ENCODE measurements at places on chromosomes 6 and 20.

DNA sequence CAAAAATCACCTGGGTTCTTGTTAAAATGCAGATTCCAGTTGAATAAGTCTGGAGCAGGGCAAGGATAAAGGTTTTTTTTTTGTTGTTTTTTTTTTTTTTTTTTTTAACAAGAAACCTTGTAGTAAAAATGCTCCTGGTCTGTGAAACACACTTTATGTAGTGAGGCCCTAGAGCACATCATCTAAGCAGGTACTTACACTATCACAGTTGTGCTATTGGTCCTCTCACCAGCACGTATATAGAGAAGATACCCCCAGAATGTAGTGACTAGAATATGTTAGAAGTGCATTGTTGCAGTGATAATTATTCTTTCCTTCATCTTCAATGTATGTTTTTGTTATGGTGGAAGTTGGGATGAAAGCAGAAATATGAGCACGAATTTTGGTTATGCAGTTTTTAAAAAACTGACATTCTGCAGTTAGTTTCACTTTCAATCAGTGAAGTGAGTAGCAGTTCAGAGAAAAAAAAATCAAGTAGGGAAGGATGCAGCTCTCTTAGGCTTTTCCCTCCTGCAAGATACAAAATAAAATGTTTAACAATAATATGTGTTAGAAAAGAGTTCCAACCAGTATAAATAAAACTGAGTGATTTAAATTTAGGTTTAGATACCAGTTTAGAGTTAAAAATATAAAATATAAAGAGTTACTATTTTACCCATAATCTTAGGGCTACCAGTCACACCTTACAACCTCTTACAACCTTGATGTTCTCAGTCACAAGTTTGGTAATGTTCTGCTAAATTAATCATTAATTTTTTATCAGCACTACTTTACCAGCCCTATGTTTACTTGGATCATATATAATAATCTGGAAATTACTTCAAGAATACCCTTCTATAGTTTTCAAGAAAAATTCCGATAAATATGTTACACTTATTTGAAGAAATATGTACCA lies 9.2 kb upstream of the DEFB113 start:
- DNase-seq, result no peak

GRCh38 chr6:10540073-10540746 lies 19.1 kb downstream of the GCNT2 start:
- no peak for DNase-seq

GRCh38 chr6:119734227-119734626 lies 384.7 kb upstream of the MAN1A1 start:
- no peak for DNase-seq

- no peak for DNase-seq
Measured at GRCh38 chr20:61888101-61888865, 177.4 kb downstream of the TAF4 start.

- no peak for DNase-seq
Measured at GRCh38 chr6:157611406-157611805, 211.6 kb upstream of the SNX9 start.

DNA sequence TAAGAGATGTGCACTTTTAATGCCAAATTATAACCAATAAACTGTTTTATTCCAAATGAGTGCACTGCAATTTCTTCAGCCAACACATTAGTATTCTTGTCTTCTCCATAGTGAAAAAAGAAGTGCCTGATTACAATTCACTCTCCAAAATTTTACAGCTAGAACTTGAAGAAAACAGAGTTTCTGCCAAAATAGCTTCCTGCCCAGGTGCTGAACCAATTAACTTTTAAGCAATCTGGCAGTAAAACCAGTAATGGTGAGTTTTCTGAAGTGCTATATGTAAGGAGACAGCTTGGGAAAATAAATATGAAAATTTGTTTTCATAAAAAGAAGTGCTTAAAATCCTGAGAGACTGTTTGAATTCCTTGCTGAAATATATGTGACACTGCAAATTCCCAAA lies 266.0 kb upstream of the NT5E start:
- DNase-seq, result no peak

GRCh38 chr6:140427842-140428241 lies 1053.4 kb upstream of the CITED2 start:
- DNase-seq, result no peak

DNA sequence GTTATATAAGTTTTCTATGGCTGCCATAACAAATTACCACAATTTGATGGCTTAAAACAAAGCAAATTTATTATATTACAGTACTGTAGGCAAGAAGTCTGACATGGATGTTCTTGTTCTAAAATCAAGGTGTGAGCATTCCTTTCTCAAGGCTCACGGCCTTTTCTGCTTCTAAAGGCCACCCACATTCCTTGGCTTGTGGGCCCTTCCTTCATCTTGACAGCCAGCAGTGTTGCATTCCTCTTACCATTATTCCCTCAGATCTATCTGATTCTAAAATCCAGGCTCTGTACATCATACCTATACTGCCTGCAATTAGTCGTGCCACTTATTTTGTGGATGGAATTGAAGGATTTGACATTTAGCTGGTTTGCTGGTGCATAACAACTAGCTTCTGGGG lies 3.6 kb downstream of the CNBD2 start:
- no peak for DNase-seq

DNA sequence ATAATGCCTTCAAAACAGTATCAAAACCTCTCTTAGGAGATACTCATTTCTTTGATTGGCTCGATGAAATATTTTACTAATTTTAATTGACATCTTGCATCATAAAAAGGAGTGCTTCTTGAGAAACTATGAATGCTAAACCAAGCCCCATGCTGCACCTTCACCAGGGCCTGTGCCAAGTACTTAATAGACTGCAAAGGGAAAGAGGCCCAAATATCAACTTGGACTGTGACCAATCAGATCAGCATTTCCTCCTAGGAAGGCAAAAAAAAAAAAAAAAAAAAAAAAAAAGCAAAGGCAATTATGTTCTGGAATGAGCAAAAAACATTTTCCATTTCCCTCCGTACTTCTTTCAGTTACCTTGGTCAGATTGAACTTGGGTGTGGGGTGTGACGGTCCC lies 253.0 kb upstream of the SOX4 start:
- no peak for DNase-seq

GRCh38 chr20:36792422-36792821 lies 18.9 kb upstream of the DSN1 start:
- DNase-seq, result no peak

DNA sequence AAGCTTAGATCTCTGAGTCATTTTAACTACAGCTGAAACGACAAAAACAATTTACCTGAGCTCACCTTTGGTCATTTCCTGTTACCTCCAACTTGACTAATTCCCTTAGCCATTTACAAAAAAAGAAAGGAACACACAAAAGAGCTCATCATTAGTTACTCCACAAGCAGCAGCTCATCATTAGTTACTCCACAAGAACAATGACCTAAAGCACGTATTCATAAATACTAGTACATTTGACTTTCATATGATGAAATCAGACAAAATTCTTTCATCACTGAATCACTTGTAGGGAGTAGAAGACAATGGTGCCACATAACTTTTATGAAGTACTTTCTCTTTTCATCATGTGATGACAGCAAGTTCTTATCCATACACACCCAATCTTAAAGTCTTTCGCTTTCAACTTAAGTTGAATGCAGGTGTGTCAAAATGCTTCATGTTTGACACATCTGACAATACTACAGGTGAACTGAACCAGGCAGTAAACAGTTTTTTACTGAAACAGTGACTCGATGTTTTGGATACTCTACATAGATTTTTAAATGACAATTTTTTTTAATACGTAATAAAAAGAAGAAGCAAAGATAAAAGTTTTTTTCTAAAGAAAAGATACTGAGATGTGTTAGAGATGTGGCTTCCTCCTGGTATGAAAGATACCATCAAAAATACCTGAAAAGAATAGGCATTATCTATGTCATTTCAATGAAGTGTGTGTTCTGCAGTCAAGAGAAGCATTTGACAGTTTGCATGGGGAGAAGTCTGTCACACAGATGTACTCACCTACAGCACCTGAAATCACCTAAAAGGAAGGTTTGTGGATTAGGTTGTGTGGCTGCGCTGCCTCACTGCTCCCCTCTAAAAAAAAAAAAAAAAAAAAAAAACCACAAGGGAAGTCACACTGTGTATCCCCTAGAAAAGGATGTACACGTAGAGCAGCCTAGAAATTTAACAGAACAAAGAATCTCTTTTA lies 109.1 kb downstream of the PRDM1 start:
- no peak for DNase-seq

DNA sequence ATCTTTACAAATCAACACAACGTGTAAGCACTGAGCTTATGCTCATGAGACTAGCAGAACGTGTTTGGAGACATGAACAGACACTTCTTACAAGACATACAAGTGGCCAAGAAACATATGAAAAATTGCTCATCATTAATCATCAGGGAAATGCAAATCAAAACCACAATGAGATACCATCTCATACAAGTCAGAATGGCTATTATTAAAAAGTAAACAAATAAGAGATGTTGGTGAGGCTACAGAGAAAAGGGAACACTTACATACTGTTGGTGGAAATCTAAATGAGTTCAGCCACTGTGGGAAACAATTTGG lies 327.9 kb upstream of the SOX4 start:
- no peak for DNase-seq

DNA sequence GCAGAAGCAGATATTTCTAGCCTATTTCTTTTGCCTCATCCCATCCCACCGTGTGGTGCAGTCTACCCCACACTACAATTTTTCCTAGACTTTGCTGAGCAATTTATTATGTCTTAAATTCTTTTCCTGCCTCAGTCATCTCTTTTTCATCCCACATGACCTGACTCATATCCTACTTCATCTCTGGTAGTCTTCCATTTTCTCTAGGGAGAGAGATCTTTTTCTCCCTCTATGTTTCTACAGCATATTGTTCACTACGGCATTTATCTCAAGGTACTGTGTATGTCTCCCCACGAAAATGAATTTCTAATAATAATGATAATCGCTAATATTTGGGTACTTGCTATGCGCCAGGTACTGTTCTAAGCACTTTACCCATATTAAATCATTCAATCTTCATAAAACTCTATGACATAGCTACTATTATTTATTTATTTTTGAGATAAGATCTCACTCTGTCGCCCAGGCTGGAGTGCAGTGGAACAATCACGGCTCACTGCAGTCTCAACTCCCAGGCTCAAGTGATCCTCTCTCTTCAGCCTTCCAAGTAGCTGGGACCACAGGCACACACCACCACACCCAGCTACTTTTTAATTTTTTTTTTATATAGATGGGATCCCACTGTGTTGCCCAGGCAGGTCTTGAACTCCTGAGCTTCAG lies 15.6 kb downstream of the PDSS2 start:
- no peak for DNase-seq

GRCh38 chr6:33882154-33882553 lies 78.4 kb upstream of the MLN start:
- DNase-seq, result no peak

GRCh38 chr20:41182296-41183212 lies 45.2 kb downstream of the PLCG1 start:
- no peak for DNase-seq

DNA sequence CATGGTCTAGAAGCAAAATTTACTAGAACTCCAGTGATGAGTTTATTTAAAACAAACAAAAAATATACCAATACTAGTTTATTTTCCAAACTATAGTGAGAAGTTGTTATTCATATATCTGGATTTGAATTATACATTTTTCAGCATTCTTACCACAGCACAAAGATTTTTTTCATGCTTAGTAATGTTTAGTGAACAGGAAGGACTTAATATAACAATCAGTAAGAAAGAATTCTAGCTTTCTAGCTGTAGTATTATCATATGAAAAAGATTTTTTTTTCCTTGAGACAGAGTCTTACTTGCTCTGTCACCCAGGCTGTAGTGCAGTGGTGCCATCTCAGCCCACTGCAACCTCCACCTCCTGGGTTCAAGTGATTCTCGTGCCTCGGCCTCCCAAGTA lies 13.8 kb downstream of the MARCKS start:
- no peak for DNase-seq

GRCh38 chr6:69349771-69350170 lies 447.0 kb downstream of the LMBRD1 start:
- DNase-seq, result no peak

GRCh38 chr6:112946051-112946450 lies 598.9 kb downstream of the RFPL4B start:
- no peak for DNase-seq

GRCh38 chr6:16868968-16869367 lies 107.7 kb upstream of the ATXN1 start:
- no peak for DNase-seq

- DNase-seq, result no peak
Measured at GRCh38 chr6:154605178-154605881, 94.8 kb upstream of the CNKSR3 start.

DNA sequence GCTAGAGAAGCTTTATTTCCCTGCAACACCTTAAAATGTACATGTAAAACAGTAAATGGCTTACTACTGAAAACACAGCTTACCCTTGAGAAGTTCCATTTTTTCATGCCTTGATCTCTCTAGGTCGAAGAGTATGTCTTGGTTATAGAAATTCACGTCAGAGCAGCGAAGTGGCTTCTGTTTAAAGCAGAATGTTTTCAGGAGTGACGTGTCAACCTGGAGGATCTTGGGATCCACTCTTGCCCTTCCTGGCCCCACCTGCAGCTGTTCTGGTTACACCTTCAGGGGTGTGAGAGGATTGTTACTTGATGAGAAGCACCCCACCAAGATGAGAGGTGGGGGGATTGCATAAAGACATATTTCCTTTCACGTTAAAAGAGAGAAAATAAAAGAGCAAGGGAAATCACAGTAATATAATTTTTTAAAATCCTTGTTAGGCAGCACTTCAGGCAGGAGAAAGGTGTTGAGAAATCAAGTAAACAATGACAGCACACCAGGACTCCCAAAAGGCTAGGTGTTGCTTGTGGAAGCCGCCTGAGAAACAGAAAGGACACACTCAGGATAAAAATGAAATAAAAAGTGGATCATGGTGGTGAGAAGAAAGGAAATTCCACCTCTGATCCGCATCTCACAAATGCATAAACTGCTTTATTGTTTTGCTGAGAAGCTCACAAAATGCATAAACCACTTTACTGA lies 149.7 kb downstream of the UNC5CL start:
- no peak for DNase-seq

- no peak for DNase-seq
Measured at GRCh38 chr6:155349129-155349528, 34.8 kb upstream of the TFB1M start.

- no peak for DNase-seq
Measured at GRCh38 chr20:37243937-37244571, 17.6 kb downstream of the GHRH start.

- DNase-seq, result no peak
Measured at GRCh38 chr6:44275271-44275748, 5.1 kb downstream of the TMEM151B start.

- DNase-seq, result no peak
Measured at GRCh38 chr6:167569041-167569805, 244.3 kb downstream of the TTLL2 start.

DNA sequence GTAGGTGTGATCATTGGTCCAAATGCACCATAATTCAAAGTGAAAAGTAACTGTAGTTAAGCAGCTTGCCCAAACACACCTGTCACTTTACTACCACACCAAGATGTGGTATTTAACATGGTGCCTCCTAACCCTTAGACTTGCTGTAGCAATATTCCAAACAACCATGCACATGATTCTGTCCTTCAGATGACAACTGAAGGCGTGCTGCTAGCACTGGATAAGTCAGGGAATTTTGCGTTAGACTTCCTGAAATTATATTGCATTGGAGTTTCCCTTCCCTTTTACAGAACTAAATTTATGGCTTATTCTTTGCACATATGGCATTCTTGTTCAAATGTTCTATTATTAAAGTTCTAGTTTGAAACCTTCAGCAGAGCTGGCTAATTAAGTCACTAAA lies 106.2 kb downstream of the ARHGAP18 start:
- DNase-seq, result no peak

- DNase-seq, result no peak
Measured at GRCh38 chr6:52595000-52595795, 18.3 kb upstream of the TRAM2 start.

GRCh38 chr6:19160081-19160730 lies 677.0 kb upstream of the ID4 start:
- DNase-seq, result no peak

GRCh38 chr6:153957394-153957793 lies 81.6 kb upstream of the OPRM1 start:
- no peak for DNase-seq
